ENCODE measurements at places on chromosomes 1 and 21.

GRCh38 chr1:170721621-170722020 lies 57.7 kb downstream of the PRRX1 start:
- DNase-seq = no peak

- DNase-seq = no peak
Observed at GRCh38 chr1:155202198-155202597, 5.5 kb downstream of the THBS3 start.

DNA sequence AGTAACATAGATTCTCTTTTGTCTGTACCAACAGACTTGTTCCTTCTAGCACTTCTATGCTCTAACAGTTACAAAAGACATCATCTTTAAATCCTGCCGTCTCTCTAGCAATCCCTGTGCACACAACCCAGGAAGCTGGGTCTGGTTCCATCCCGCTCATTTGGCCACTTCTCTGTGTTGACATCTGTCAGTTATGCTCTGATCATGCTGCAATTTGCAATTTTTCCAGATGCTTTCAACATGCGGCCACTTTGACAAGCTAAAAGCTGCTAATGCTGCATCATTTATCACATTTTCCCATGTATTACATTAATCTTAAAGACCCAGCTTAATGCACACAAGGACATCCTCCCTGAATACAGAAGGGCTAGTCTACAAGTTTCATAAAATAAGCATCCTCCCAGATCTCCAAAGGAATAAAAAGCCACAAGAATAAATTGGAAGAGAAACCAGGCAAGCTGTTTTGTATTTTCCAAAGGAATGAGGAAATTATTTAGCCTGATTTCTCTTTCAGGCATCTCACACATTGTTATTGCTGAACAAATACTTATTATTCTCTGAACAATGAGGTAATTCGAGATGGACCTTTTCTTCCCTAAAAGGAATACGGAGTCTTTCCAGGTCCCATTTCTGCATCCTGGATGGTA lies 19.0 kb upstream of the LRRC52 start:
- DNase-seq = no peak

DNA sequence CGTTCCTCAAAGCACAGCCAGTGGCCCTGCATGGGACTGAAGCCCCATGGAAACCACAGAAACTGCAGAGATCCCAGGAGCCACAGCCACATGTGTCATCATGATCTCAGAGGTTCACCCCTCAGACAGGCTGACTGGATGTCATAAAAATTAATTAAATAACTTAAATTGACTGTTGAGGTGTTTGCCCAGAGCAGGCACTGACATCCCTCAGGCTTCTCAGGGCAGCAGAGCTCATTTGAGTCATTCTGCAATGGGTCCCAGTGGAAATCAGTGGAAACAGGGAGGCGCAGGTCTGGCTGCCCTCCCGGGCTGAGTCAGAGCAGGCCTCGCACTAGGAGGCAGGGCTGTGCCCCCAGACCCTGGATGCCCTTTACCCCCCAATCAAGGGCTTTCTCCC lies 135.1 kb downstream of the CDC7 start:
- peak; percentile 29 for DNase-seq

DNA sequence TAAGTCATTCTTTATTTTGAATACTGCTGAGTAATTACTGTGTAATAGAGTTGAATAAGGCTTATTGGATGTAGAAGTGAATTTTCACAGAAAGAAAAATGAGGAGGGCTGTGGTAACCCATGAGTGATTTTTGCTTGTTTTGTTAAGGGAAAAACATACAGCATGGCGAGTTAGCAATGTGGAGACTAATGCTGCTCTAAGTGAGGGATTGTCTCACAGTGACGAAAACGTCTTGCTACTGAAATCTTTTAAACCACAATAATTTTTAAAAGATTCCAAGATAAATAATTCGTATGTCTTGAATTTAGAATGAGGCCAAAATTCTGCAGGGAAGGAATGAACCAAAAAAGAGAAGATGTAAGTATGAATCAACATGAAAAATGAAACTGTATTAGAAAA lies 16.2 kb upstream of the PLA2G4A start:
- peak; percentile 82 for DNase-seq

- DNase-seq = no peak
Observed at GRCh38 chr21:29834617-29835016, 105.2 kb downstream of the GRIK1 start.

DNA sequence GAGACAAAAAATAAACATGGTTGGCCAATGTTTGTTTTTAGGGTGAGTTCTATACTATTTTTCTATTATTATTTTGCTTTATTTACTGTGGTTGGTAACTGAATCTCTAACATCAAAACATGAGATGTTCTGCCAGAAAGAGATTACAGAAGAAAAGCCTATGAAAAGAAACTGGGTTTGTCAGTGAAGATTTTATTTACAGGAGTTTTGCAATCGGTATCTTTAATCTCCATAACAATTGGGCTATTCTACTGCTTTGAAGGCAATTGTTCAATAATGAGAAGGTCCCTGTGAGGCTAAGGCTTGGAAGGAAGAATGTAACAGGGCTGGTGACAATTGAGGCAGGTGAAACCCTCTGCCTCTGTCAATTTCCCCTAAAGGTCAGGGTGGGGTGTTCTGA lies 155.5 kb downstream of the CLIC6 start:
- DNase-seq = no peak

- DNase-seq = peak; percentile 65
Observed at GRCh38 chr1:16207318-16208269, 4.9 kb downstream of the ARHGEF19 start.

Measured in EH (cell line).